Fibroblast of skin of right biceps (primary cell): ENCODE measurements at places on chromosomes 5 and 9.

- no peak for DNase-seq
Measured at GRCh38 chr9:107049803-107050184, 186.8 kb downstream of the ZNF462 start.

- DNase-seq, result no peak
Measured at GRCh38 chr5:128480906-128481633, 57.0 kb downstream of the FBN2 start.

- peak; percentile 85 for DNase-seq
Measured at GRCh38 chr9:111094433-111094924, 56.2 kb upstream of the LPAR1 start.

- peak; percentile 28 for DNase-seq
Measured at GRCh38 chr9:123749580-123750202, 180.2 kb downstream of the DENND1A start.
